Astrocyte of the hippocampus (primary cell): ENCODE measurements at places on chromosomes 16 and 17.

DNA sequence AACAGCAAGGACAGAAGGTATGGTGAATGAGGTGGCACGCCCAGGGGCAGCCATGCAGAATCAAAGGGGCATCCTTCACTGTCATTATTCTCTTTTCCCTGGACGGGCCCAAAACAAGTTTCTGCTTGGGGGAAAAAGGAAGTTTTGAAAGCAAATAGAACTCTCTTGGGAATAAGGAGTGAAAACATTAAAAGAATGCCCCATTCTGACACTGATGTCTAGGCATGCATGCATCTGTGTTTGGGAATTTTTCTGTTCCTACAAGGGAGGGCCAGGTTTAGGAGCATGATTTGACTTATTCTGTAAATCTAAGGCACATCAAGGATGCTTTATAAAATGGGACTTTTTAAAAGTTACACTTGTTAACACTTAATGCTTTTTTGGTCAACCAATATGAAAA is 34.3 kb upstream of the SLC12A3 start:
- peak; percentile 39 for DNase-seq

DNA sequence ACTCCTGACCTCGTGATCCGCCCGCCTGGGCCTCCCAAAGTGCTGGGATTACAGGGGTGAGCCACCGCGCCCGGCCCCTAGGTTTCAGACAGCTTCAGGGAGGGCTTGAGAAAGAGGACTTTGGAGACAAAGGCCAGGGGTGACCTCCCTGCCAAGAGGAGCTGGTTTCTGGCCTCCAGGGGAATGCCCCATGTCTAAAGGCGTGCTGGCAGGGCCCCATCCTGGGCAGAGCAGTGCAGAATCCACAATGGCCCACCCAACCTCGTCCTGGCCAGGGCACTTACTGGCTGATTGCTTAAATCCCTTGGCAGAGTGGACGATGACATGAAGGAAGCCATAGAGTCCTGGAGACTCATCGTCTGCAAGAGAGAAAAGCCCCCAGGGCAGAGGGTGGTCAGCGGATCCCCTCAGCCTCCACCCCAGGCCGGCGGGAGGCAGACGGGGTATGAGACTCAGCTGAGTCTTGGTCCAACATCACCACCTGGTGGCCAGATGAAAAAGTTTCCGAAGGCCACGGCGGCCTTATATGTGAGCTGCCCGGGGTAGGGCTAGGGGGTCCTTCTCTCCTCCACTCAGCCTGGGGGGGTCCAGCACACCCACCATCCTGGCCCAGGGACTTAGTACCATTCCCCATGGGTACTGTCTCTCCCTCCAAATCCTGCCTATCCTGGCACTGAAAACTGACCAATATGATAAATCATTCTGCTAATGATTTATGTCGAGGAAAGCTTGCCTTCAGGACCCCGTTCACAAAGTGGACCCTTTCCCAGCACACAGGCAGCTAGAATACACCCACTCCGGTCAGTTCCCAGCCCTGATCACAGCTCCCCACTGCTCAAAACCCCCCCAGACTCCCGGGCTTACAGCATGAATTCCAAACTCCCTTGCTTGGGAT is 59.1 kb downstream of the TIMM22 start:
- peak; percentile 84 for DNase-seq

- peak; percentile 64 for DNase-seq
Observed at GRCh38 chr17:44906010-44906646, 6.9 kb upstream of the EFTUD2 start.

DNA sequence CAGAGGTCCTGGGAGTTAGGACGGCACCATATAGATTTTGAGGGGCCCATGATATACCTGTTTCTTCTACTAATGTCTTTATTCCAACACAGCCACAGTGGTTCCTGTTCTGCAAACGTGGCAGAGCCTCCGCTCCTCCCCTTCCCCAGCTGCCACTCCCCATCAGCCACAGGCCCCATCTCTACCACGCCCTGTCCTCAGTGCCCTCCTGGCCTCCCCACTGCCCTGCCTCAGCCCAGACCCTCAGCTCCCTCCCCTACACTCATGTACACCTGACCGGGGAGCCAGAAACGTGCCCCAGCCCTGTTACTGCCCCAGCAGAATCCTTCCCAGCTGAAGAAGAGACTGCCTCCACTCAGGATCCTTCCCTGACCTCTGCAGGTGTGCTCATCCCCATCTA is 11.9 kb upstream of the RBFOX3 start:
- DNase-seq: no peak
